Keratinocyte (primary cell): ENCODE measurements at places on chromosomes 16 and 17.

GRCh38 chr17:46947216-46947615 is 24.3 kb downstream of the GOSR2 start:
- no peak for DNase-seq

DNA sequence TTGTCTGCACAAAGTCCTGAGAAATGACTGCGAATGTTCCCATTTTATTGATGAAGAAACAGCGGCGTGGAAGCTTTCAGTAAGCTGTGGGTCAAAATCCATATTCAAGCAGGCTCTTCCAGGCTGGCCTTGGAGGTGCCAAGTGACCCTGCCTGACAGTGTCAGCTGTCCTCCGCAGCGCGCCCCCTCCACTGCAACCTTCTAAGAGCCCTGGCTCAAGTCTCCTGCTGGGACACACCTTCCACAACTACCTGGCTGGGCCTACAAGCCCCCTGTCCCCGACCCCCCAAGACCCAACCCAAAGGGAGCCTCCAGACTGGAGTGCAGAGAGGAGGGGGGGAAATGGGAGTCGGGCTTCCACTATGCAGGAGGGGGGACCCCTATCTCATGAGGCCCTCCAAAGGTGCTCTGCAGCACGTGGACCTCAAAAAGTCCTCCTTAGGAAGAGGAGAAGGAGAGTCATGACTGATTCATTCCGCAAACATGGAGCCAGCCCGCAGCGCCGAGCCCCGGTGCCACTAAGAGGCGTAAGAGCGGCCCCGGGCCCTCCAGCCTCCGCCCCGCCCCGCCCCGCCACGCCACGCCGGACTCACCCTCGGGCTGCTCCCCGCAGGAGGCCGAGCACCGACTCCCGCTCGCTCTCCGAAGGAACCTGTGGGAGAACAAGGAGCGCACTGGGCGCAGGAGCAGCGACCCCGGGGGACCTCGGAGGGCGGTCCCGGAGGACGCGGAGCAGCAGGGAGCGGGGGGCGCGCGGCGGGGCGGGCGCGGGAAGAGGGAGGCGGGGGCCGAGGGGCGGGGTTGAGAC is 574 bp downstream of the MPP3 start:
- DNase-seq: no peak

- no peak for DNase-seq
Observed at GRCh38 chr16:50228364-50228868, 37.9 kb upstream of the ADCY7 start.

GRCh38 chr16:49980166-49980565 is 44.9 kb upstream of the CNEP1R1 start:
- no peak for DNase-seq

DNA sequence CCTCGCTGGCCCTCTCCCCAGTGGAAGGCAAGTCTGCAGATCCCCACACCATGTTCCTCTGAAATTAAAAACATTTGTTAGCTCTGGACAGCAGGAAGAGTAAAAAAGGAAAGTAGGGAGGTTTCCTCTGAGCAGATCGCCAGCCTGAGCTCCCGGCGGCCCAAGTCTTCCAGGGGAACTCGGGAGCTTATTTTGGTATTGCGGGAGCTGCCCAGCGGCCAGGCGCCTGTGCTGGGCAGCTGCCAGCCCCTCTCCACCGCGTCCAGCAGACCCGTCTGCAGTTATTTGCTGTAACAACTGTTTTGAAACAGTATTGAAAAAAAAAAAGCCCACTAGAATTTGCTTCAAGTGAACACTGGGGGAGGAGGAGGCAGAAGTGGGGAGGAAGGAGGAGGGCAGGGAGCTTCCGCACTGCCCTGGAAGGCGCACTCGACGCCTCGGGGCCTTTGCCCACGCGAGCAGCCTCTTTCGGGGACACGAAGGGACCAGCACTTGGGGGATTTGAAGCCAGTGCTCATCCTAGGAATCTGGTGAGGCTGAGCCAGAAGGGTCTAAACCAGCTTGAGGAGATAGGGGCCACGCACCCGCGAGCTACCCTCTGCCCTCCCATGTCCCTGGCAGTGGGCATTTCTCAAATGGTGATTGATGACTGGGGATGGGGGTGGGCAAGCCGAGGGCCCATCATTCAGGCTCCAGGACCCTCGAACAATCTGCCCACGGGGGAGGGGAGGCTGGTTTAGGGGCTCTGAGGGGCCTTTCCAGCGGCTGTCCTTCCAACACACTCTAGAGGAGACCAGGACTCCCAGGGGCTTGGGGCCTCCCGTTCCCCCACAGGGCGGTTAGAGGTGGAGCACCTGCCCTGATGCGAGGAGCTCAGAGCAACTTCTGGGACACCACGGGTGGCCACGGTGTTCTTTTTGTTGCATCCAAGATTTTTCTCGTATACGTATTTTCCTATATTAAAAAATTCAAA is 3.0 kb upstream of the BAHCC1 start:
- DNase-seq: no peak

DNA sequence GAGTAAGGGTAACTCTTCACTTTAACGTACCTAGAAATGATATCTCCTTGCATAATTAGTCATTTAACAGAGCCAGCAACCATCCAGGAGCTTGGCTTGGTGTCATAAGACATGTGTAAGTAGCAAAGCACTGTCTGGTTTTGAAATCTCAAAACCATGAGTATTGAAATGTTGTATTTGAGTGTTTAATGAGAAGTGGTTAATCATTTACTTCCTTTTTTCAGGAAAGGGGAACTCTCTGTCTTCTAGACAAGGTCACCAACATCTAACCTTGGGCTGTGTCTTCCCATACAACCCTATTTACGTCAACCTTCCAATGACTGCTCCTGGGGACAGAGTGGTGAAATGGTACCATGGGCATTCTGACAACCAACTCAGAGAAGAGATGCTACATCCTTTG is 27.1 kb downstream of the PMP22 start:
- no peak for DNase-seq

GRCh38 chr17:63452046-63452961 is 6.2 kb upstream of the CYB561 start:
- no peak for DNase-seq

- DNase-seq: no peak
Observed at GRCh38 chr16:85970738-85971137, 71.8 kb downstream of the IRF8 start.
